Astrocyte of the spinal cord (primary cell): ENCODE measurements at places on chromosomes 5 and 9.

DNA sequence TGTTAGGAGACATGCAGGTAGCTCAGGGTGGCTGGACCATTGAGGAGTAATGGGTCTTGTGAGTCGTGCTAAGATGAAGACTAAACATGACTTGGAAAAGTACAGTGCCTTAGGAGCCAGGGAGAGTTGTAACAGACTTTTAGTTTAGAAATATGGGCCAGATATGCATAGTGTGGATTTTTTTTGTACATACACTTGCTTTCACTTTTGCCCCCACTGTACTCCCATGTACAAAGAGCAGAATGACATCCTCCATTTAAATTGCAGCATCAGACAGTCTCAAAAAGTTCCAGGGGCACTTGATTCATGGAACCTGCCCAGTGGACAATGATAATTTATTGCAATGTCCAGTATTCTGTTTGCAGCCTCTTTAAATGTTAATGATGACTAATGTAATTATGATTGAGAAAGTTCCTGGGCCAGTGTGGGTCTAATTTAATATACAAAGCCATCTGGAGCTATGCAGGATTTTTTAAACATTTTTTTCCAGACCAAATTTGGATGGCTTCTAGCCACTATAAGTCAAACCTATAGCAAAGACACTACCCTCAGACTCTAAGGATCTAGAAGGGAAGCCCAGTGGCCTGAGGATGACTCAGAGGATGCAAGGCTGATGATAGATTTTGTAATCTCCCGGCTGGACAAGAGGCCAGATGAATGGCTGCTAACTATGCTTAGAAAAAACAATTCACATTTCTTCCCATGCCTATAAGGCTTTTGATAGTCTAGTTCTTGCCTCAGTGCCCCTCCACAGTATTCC is 80.1 kb downstream of the TRPC7 start:
- no peak for DNase-seq

DNA sequence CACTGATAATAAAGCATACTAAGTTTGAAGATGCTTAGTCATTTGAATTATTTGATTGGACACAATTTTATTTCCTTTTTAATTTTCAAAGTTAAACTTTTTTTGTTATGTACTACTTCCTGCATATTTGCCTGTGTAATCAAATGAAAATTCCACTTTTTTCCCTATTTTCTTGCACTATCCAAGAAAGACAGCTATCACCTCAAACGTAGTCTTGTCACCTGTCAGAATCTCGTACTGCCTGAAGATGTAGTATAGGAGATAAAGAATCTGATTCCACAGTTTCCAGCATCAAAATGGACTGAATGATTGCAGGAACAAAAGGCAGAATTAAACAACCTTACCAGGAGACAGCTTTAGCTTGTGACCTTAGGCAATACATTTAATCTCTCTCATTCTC is 818.8 kb downstream of the MAT2B start:
- DNase-seq: no peak

DNA sequence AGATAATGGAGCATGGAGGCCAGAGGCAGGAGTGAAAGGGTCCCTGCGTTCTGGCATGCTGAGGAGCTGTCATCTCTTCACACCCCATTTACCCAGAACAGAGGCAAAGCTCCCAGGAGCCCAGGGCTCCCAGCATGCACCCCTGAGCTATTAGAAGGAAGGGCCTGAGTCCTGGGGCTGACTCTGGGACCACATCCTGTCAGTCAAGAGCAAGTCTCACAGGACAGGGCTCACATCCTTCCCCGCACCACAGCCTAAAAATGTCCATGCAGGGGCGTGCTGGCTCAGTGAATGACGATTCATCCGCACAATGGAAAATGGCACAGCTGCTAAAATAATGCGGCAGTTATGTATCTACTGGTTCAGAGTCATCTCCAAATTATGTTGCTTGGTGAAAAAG is 31.4 kb downstream of the CAMK2A start:
- DNase-seq: no peak

GRCh38 chr5:125244531-125244930 is 498.1 kb upstream of the ZNF608 start:
- no peak for DNase-seq

- no peak for DNase-seq
Observed at GRCh38 chr5:125467222-125467621, 720.8 kb upstream of the ZNF608 start.

- DNase-seq: peak; percentile 80
Observed at GRCh38 chr5:40570408-40571129, 109.1 kb upstream of the PTGER4 start.

GRCh38 chr5:128092144-128092543 is 8.6 kb downstream of the SLC12A2 start:
- no peak for DNase-seq

- no peak for DNase-seq
Observed at GRCh38 chr9:115189686-115190085, 71.7 kb upstream of the TNC start.

GRCh38 chr9:9556865-9557803 is 1055.7 kb downstream of the PTPRD start:
- DNase-seq: no peak
